ENCODE measurements at places on chromosomes 7 and 10.
A peak's percentile ranks its signal among the peaks of the same experiment; 100 is the strongest.

- no peak for DNase-seq
Observed at GRCh38 chr10:110032801-110033700, 25.3 kb downstream of the ADD3 start.

- DNase-seq = no peak
Observed at GRCh38 chr10:60569681-60570080, 180.0 kb upstream of the ANK3 start.

- no peak for DNase-seq
Observed at GRCh38 chr7:50068026-50068425, 25.0 kb downstream of the ZPBP start.

- DNase-seq = no peak
Observed at GRCh38 chr10:23474626-23475025, 35.8 kb downstream of the OTUD1 start.

GRCh38 chr10:43904844-43905243 lies 256.2 kb upstream of the ZNF32 start:
- no peak for DNase-seq

DNA sequence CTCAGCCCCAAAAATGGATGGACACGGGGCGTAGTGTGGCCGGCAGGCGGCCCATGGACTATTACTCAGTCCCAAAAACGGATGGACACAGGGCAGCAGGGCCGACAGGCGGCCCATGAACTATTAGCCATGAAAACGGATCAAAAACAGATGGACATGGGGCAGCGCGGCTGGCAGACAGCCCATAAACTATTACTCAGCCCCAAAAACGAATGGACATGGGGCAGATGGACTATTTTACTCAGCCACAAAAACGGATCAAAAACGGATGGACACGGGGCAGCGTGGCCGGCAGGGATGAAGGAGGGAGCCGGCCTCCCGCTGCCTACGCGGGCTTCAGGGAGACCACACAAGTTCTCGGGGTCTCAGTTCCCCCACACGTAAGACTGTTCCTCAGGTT lies 32.9 kb downstream of the GPER1 start:
- no peak for DNase-seq

DNA sequence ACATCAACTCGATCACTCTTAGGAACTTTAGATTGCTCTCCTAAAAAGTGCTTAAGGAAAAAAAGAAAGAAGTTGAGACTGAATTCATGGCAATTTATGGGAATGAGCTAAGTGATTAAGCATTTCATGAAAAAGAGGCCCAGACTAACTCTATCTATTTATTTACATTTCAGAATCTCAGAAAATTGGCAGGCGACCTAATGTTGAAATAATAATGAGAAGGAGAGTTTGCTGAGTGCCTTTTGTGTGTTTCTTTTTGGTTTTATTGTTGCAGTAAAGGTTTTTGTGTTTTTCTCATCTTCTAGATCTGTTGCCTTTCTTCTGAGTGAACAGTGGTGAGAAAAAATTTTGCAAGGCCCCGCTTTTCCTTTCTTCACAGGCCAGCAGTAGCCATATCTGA lies 3.8 kb downstream of the GRK5 start:
- DNase-seq = no peak

GRCh38 chr7:87435546-87435945 lies 39.9 kb downstream of the ABCB4 start:
- no peak for DNase-seq

DNA sequence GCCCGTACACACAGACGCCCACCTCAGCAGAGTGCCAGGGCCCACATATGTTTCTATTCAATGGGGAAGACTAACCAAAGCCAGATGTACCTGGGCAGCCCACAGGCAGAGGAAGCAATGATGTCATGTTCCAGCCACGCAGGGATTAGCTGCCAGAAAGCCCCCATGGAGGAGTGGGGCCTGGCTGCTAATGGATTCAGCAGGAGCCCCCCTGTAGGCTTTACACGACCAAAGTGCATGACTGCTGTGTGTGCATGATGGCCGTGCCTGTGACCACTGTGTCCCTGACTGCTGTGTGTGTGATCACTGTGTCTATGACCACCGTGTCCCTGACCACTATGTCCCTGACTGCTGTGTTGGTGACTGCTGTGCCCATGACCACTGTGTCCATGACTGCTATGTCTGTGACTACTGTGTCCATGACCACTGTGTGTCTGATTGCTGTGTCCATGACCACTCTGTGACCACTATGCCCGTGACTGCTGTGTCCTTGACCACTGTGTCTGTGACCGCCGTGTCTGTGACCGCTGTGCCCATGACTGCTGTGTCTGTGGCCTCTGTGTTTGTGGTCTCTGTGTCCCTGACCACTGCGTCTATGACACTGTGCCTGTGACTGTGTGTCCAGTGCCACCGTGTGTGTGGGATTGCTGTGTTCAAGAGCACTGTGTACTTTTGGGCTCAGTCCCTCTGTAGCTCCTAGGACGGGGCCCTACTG lies 409.3 kb downstream of the RPS24 start:
- DNase-seq = no peak

DNA sequence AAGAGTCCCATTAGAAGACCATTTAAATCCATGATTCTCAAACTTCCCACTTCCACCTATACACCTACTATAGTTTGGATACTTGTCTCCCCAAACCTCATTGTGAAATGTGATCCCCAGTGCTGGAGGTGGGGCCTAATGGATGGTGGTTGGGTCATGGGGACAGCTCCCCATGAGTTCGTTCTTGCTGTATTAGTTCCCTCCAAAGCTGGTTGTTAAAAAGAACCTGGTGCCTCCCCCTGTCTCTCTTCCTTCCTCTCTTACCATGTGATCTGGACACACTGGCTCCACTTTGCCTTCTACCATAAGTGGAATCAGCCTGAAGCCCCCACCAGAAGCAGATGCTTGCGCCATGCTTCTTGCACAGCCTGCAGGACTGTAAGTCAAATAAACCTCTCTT lies 53.9 kb downstream of the WIPF3 start:
- no peak for DNase-seq

DNA sequence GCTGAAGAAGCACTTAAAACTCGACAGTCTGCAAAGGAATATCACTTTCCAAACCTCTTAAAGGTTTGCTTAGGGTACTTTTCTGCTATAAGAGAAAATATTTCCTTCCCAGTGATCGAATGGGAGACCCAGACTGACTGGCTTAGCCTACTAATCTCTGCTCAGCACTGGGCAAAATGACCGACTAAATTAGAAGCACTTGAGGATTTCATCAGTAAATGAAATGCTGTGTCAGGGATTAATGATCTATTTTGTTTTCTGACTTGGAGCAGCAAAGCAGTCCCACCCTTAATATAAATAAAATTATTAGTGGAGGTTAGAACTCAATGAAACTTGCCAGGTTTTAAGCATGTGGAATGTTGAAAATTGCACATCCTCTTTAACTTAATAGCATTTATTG lies 411.6 kb downstream of the NEBL start:
- no peak for DNase-seq

DNA sequence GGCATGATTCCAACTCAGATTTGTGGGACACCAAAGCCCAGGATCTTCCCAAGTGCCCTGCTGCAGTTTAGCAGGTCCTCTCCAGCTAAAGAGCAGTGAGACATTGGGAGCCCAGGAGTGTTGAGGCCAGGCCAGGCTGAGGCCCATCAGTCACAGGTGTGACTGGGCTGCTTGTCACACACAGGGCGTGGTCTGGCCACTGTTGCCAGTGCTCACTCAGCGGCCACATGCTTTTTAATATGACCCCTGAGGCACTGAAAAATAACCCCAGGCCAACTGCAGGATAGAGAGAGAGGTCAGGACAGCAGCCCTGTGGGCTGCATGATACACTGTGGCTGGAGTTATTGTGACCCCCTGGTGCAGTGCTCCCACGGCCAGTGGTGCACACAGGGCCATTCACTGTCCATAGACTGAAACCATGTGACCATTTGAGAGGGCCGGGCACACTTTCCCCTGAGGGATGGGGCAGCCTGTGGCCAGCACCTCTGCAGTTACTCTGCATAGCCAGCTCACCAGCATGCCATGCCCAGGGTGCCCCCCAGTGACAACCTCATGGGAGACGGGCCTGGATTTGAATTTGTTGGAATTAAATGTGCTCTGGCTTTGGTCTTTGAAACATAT lies 4.2 kb downstream of the GDF2 start:
- no peak for DNase-seq

- no peak for DNase-seq
Observed at GRCh38 chr10:60420991-60421894, 31.6 kb upstream of the ANK3 start.

GRCh38 chr10:114262496-114262895 lies 23.4 kb downstream of the VWA2 start:
- no peak for DNase-seq

GRCh38 chr10:107502229-107502985 lies 337.9 kb upstream of the SORCS1 start:
- no peak for DNase-seq

- DNase-seq = no peak
Observed at GRCh38 chr7:115132096-115132495, 210.2 kb downstream of the MDFIC start.

GRCh38 chr7:7739204-7740036 lies 21.0 kb upstream of the RPA3 start:
- no peak for DNase-seq

GRCh38 chr10:33040436-33040835 lies 82.4 kb upstream of the ITGB1 start:
- DNase-seq = no peak

GRCh38 chr10:60732198-60732806 lies 46.0 kb upstream of the CDK1 start:
- DNase-seq = peak; percentile 1

DNA sequence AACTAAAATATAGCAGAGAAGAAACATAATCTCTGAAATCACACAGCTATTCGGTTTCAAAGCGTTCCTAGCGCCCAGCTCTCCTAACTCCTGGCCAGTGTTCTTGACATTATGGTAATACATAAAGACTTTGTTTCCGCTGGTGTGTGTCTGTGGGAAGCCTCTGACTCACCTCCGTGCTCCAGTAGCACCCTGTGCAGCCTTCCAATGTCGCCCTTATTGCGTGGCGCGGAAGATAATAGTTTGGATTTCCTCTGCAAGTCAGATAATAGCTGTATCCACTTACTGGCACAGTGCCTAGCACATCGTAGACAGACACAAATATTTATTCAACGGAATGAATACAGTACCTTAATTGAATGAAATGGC lies 570 bp downstream of the BMS1 start:
- DNase-seq = peak; percentile 27

- DNase-seq = no peak
Observed at GRCh38 chr10:533186-533585, 156.3 kb downstream of the DIP2C start.

DNA sequence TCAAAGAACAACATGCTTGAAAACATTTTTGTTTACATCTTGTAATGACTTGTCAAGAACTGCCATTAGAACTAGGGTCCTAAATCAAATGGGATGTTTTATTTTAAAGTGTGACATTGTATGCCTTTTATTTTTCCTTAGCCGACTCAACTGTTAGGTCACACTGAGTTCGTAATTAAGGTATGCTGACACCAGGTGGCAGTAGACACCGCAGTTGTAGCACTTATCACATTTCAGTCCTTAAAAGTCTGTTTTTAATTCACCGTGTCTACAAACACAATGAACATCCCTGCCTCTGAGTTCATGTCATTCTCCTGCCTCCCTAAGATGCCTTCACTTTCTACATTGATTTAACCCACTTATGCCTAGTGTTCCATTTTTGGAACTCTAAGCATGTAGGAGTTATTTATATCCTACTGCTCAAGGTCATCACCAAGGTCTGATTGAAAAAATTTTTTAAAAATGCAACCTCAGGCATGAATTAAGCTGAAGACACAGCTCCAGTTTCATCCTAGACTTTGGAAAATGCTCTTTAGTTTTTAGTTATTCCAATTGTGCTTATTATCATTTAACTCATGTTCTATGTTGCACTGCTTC lies 186.1 kb downstream of the BMPER start:
- no peak for DNase-seq

GRCh38 chr7:157010588-157011332 lies at the start of gene MNX1:
TSS of gene MNX1 (minus strand) at chr7:157010663. CDS start at chr7:157010350, 313 bp downstream.
- peak; percentile 12 for DNase-seq

DNA sequence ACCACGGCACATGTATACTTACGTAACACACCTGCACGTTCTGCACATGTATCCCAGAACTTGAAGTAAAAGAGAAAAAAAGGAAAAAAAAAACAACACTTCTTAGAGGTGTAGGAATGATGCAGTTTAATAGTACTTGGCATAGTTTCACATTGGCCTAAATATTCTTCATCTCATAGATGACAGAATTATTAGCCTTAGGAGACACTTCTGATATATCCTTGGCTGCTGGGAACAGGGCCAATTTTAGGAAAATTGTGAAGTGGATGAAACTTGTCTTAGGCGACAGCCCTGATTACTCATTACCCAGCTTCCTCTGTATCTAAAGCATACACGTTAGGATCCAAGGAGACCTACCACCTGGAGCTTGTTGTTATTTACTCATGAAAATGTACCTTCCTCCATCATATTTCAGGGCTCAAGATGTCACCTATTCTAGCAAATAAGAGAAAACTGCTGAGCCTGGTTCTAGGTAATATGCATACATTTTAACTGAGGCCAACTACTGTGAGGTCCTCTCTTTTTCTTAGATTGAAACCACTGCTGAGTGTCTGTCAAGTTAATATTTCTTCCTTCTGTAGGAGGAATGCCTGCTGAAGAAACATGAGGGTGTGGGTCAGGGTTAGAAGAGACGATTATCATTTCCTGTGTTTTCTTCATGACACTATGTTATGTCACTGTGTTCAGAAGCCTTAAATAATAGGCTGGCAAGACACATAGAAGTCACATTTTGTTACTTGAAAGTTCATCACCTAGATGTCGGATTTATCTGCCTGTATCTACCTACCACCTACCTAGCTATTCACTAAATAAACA lies 44.3 kb downstream of the CPED1 start:
- DNase-seq = no peak

DNA sequence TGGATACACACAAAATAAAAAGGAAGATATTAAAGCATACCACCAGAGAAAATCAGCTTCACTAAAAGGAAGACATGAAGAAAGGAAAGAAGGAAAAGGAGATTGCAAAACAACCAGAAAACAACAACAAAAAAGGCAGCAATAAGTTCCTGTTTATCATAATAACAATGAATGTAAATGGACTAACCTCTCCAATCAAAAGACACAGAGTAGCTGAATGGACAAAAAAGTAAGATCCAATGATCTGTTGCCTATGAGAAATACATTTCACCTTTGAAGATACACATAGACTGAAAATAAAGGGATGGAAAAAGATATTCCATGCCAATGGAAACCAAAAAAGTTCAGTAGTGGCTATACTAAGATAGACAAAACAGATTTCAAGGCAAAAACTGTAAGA lies 30.3 kb upstream of the FAM171A1 start:
- DNase-seq = no peak

DNA sequence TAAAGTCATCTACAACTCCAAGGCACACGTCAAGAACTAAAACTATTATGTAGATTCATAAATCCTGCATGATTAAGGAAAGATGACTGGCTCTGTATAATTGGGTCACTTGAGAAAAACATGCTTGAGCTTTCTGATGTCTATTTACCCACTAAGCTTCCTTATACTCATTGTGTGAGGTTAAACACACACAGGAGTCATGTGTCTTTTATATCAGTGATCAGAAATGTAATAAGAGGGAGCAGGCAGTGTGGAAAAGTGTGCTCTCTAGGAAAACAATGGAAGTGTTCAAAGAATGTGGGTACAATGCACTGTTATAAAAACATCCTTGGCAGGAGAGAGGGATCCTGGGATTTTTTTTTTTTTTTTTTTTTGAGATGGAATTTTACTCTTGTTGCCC lies 108.6 kb upstream of the ARID5B start:
- no peak for DNase-seq

All from activated CD4-positive, alpha-beta T cell treated with anti-CD3 and anti-CD28 coated beads, Interleukin-2, amount 50 U/mL, for 4 hours (primary cell).